ENCODE measurements at places on chromosomes 2 and 18.

DNA sequence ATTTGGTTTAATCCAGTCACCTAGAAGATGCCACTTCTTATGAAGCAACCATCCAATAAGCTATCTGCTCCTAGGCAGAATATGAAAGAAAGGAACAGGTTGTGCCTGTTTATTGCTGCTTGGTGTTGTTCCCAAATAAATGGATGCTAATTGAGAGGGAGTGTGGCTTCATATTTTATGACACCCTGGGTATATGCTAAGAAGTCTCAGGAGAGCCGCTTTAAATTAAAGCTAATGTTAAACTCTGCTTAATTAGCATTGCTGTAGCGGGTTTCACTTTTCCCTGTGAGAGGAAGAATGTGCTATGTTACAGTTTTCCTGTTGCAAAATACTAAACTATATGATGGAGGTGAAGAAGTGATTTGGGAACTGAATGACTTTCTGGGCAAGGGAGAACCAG, 48.7 kb upstream of the TANK start:
- DNase-seq = no peak

DNA sequence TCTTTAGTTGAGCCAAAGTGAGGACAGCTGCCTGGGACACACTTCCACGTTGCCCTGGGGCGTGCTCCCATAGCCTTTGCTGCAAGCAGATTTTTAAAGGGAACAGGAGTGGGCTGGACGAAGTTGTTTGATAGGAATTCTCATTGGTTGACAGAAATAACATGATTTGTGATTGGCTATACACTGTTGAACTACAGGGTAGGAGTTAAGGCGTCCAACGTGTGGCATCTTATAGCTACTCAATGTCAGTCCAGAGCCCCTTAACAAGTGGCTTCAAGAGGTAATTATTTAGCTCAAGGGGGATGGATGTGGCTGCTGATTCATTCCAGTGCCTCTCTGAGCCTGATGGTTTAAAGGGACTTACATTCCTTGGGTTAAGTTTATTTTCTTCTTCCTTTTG, 65.5 kb downstream of the ACAA2 start:
- DNase-seq = no peak

- no peak for DNase-seq
Observed at GRCh38 chr2:796141-796985, 119.2 kb upstream of the TMEM18 start.

DNA sequence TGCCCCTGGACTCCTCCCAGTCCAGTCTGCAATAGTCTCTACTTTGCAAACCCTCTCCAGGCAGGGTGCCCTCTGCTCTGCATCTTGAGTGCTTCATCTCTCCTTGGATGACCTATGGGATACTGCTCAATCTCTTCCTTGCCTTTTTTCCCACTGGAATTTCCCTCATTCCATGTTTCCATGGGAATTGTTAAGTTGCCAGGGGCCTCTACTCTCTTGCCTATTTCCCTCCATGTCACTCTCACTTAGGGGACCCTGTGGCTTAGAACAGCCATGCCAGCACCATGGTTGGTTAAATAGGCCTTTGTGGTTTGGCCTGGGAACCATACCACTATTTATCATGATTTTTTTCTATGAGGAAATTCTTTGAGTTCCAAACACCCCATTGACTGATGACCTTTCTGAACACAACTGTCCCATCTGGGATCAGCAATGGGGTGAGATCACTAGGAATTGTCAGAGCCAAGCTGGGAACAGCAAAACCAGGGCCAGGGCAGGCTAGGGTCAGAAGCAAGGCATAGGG, 91.4 kb upstream of the RBMS1 start:
- no peak for DNase-seq

DNA sequence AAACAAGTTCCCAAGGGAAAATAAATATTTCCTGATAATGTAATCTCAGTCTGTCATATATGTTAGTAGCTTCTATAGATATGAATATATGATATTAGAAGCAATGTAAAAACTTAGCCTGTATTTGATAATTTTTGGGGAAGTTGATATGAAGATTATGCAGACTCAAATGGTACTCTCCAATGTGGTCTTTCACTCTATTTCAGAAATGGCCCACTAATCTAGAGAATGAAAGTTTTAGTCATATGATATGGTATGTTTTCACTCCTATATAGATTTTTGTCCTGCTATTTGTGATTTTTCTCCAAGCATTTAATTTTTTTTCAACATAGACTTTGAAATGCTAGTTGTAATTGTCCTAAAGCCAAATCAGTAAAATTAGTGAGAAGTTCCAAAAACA, 236.7 kb upstream of the BOD1L2 start:
- DNase-seq = no peak

- DNase-seq = no peak
Observed at GRCh38 chr2:171718720-171719119, 31.5 kb downstream of the DYNC1I2 start.
